ENCODE measurements at places on chromosomes 6 and 20. TPM values are rescaled to one million over a fixed set of nuclear protein-coding genes. Genes with fewer than 3 reads are reported as not detected.

SLC32A1 gene
- not detected for total RNA-seq

NTSR1 gene
- total RNA-seq: under 0.01 TPM

CTCFL gene
- total RNA-seq: not detected

LRP11 gene
- total RNA-seq: 7.1 TPM

SYTL3 gene
- 0.51 TPM for total RNA-seq

FOXF2 gene
- not detected for total RNA-seq

GLP1R gene
- total RNA-seq: not detected

IRF4 gene
- under 0.01 TPM for total RNA-seq

AIF1 gene
- total RNA-seq: 0.13 TPM
